Activated T-helper 1 cell treated with anti-CD3 and anti-CD28 coated beads, Interleukin-12 subunit alpha, Interleukin-12 subunit beta, Interleukin-2, Interleukin-4 antibody, amounts not matched to agents 30 ng/mL and 10 ng/mL and 1 ng/mL, durations not matched to agents 14 hours and 24 hours and 36 hours (primary cell): ENCODE measurements at places on chromosomes 2 and 18. TPM values are rescaled to one million over a fixed set of nuclear protein-coding genes. Genes with fewer than 3 reads are reported as not detected.

GRCh38 chr2:43080571-43081021 is 145.8 kb downstream of the ZFP36L2 start:
- no peaks in the 10 kb centered on the region for H3K4me1 ChIP-seq
- H3K27ac ChIP-seq: no peak overlapping the region
- H3K36me3 ChIP-seq: no peaks in the 10 kb centered on the region
- H3K27me3 ChIP-seq: peaks cover 4% of the 10 kb centered on the region
- H3K4me3 ChIP-seq: no peak overlapping the region
- DNase-seq: no peak

DNA sequence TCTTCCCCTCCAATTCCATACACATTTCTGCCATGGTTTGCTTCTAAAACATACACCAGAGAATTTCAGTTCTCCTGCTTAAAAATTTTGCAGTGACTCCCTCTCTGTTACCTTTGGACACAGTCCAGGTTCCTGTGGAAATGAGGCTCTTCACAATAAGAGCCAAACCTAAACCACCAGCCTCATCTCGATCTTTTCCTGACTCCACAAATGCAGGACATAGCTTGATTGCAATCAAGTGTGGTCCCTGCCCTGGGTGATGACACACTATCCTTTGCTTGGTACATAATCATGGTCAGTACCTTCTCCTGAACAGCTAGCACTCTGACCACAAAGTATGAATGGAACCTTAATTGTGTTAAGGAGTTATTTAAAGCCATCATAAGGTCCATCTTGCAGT is 134.9 kb upstream of the CHAC2 start:
- H3K27me3 ChIP-seq: no peaks in the 10 kb centered on the region
- DNase-seq: no peak
- no peak overlapping the region for H3K27ac ChIP-seq
- H3K36me3 ChIP-seq: no peaks in the 10 kb centered on the region

GRCh38 chr2:48050711-48051110 is 144.4 kb upstream of the FBXO11 start:
- no peaks in the 10 kb centered on the region for H3K4me1 ChIP-seq
- DNase-seq: no peak
- H3K27ac ChIP-seq: no peak overlapping the region

DNA sequence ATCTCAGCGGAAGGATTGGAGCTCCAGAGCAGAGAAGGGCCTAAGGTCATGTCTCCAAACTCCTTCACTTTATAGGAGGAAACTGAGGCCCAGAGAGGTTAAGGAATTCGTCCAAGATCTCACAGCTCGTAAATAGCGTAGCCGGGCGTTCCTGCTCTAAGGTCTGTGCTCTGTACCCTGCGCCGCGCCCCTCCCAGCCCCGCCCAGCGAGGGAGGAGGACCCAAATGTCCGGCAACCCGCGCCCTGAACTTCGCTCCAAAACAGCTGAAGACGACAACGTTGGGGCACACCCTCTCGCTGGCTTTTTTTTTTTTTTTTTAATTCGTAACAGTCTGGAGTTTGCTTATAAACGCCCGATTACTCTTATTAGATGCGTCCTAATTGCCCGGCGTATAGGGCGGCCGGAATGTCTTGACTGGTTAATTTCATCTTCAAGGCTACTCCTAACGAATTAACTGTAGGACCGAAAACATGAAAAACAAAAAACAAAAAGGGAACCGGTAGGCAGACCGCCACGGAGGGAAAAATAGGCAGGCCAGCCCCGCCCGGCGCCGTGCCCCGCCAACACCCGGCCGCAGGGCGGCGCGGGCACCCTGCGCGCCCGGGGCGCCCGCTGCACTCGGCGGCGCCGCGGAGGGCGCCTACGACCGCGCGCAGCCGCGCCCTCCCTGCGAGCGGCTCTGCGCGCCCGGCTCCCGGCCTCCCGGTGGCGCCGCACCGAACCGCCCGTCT is 928 bp upstream of the FOSL2 start:
- H3K27me3 ChIP-seq: no peaks in the 10 kb centered on the region
- peak overlapping the region; percentile 87 for H3K4me3 ChIP-seq
- H3K36me3 ChIP-seq: peaks cover 12% of the 10 kb centered on the region
- DNase-seq: peak; percentile 52
- H3K4me1 ChIP-seq: peaks cover 29% of the 10 kb centered on the region
- peak overlapping the region; percentile 94 for H3K27ac ChIP-seq

DNA sequence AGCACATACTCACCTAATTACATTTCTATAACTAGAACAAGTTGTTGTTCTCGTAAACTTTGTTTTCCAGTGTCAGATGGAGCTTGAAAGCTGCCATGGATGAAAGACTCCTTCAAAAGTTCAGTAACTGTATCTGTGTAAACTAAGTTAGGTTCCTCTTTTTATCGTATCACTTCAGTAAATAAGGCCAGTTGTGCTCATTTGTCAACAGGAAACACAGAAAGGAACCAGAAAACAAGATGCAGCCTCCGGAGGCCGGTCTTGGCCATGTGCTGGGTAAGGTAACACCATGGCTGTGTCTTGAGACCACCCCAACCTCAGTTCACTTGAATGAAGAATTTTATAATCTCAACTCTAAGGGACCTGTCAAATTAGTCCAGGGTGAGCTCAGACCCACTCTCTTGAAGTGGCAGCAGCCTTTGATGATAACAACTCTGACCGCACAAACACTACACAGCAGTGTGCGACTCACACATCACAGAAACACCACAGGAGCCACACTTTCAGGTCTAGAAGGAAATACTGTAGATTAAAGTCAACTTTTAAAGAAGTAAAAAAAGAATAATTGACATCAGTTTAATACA is 213.8 kb downstream of the AFF3 start:
- H3K36me3 ChIP-seq: no peaks in the 10 kb centered on the region
- no peaks in the 10 kb centered on the region for H3K27me3 ChIP-seq
- H3K27ac ChIP-seq: no peak overlapping the region
- no peak overlapping the region for H3K4me3 ChIP-seq
- no peak for DNase-seq

- peaks cover 45% of the 10 kb centered on the region for H3K4me1 ChIP-seq
- DNase-seq: peak; percentile 72
- H3K27me3 ChIP-seq: peaks cover 30% of the 10 kb centered on the region
- H3K27ac ChIP-seq: peak within 1 kb of the TSS; percentile 95
Measured at GRCh38 chr2:180980106-180980942, at the start of gene UBE2E3. Gene UBE2E3, plus strand, starts transcription at chr2:180980605. Its CDS starts 1,438 bp downstream, at chr2:180982043.

DNA sequence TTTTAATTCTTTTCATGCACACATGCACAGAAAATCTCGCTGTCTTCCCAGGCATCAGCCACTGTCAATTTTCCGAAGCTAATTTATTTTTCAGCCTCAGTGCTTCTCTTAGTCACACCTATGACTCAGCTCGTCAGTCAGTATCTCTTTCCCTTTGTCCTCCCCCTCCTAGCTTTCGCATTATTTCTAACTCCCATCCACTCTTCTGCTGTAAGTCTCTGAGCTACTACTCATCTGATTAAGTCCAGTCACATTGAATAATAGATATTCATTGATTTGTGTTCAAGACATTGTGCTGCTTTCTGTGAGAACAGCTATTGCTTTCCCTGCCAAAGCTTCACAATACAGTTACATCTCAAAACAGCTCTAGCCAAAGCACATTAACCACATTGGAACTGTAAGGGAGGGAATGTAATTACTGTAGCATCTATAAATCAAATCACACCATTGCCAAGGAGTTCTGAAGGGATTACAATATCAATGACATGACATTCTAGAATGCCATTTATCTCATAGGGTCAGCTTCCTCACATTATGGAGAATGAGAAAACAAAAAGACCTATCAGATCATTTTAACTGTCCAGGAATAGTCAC is 89.4 kb downstream of the SCN3A start:
- no peak overlapping the region for H3K27ac ChIP-seq
- no peak for DNase-seq
- H3K4me1 ChIP-seq: no peaks in the 10 kb centered on the region
- no peaks in the 10 kb centered on the region for H3K36me3 ChIP-seq
- H3K27me3 ChIP-seq: no peaks in the 10 kb centered on the region

DNA sequence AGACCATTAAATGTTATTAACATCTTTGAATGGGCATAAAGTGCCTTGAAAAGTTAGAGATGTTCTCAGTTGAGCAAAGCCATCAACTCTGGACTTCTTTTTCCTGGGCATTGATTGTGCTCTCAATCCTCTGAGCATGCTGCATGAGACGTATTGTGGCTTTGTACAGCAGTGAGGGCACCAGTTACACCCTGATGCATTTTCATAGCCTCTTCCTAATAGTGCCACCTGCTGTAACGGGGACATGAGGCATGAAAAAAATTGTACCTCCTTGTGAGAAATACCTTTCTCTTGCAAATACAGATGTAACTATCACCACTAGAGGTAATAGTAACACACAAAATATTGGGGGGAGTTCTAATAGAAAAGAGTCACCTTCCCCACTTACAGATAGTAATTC is 697.5 kb downstream of the TMEM182 start:
- H3K27ac ChIP-seq: no peak overlapping the region
- DNase-seq: no peak
- H3K4me3 ChIP-seq: no peak overlapping the region

- H3K36me3 ChIP-seq: no peaks in the 10 kb centered on the region
- no peak for DNase-seq
- H3K27ac ChIP-seq: no peak overlapping the region
- no peak overlapping the region for H3K4me3 ChIP-seq
- H3K4me1 ChIP-seq: no peaks in the 10 kb centered on the region
Measured at GRCh38 chr18:61655630-61656029, 237.2 kb downstream of the RNF152 start.

DNA sequence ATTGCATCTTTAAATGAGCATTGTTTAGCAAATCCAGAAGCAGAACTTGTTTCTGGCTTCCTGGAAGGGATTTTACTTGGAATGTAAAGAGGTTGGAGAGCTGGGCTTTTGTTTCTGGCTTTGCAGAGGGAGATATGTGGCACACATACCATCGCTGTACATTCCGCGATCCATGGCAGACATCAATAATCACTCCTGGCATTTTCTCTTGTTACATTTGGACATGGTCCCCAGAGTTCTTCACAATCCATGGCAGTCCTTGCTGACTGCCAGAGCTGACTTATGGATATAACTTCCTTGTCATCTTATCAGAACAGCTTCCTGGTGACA is 445.6 kb upstream of the SPRED2 start:
- no peaks in the 10 kb centered on the region for H3K27me3 ChIP-seq
- no peak overlapping the region for H3K27ac ChIP-seq
- no peaks in the 10 kb centered on the region for H3K4me1 ChIP-seq
- no peaks in the 10 kb centered on the region for H3K36me3 ChIP-seq

GRCh38 chr18:67222887-67223286 is 293.6 kb downstream of the DSEL start:
- H3K36me3 ChIP-seq: no peaks in the 10 kb centered on the region
- no peak overlapping the region for H3K27ac ChIP-seq
- H3K4me1 ChIP-seq: no peaks in the 10 kb centered on the region

GRCh38 chr2:180125245-180125962 is 118.3 kb upstream of the CWC22 start:
- H3K36me3 ChIP-seq: no peaks in the 10 kb centered on the region
- no peak overlapping the region for H3K4me3 ChIP-seq

- no peak for DNase-seq
- no peak overlapping the region for H3K4me3 ChIP-seq
- no peak overlapping the region for H3K27ac ChIP-seq
- H3K27me3 ChIP-seq: peaks cover 1% of the 10 kb centered on the region
- H3K4me1 ChIP-seq: peaks cover 8% of the 10 kb centered on the region
- H3K36me3 ChIP-seq: no peaks in the 10 kb centered on the region
Measured at GRCh38 chr18:46423226-46423805, 233.7 kb downstream of the LOXHD1 start.

- no peak for DNase-seq
- peaks cover 1% of the 10 kb centered on the region for H3K27me3 ChIP-seq
- H3K4me1 ChIP-seq: no peaks in the 10 kb centered on the region
- H3K4me3 ChIP-seq: no peak overlapping the region
- no peaks in the 10 kb centered on the region for H3K36me3 ChIP-seq
- H3K27ac ChIP-seq: no peak overlapping the region
Measured at GRCh38 chr2:71500426-71501079, 47.2 kb downstream of the DYSF start.

- no peak overlapping the region for H3K4me3 ChIP-seq
- H3K4me1 ChIP-seq: peaks cover 68% of the 10 kb centered on the region
- peaks cover 2% of the 10 kb centered on the region for H3K27me3 ChIP-seq
- no peak for DNase-seq
- peaks cover 8% of the 10 kb centered on the region for H3K36me3 ChIP-seq
- H3K27ac ChIP-seq: peak overlapping the region; percentile 70
Measured at GRCh38 chr2:64225491-64225890, 81.3 kb upstream of the PELI1 start.

DNA sequence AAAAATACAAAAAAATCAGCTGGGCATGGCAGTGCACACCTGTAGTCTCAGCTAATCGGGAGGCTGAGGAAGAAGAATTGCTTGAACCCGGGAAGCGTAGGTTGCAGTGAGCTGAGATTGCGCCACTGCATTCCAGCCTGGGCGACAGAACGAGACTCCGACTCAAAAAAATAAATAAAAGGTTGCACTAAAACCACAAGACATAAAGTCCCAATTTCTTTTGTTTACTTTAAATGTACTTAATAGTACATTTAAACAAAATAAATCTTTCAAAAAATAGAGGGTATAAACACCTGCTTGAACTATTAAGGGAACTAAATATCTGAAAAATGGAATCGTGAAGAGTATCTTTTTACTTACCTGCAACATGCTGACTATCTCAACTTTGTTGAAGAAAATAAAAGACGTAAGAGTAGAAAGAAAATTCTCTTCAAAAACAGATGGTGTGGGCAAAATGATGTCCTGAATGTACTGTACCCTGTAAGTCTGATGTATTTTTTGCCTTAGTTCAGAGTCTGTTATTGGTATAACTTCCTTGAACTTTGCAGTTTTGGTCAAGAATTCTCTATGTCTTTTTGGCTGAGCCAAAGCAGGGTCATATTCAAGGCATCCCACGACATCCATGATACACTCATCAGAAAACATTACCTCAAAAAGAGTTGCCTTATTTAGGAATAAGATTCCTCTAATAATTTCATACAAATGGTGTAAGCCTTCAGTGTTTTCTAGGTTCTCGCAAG is 19.2 kb downstream of the PPP4R3B start:
- DNase-seq: no peak
- peaks cover 39% of the 10 kb centered on the region for H3K36me3 ChIP-seq
- H3K27me3 ChIP-seq: no peaks in the 10 kb centered on the region
- peaks cover 22% of the 10 kb centered on the region for H3K4me1 ChIP-seq

The IL1R1 gene
- total RNA-seq: 1.5 and 2.4 TPM in 2 replicates

The PUS10 gene
- 5.9 and 7.6 TPM in 2 replicates for total RNA-seq

The CYS1 gene
- 0.56 and 0.70 TPM in 2 replicates for total RNA-seq

The ATP8B1 gene
- total RNA-seq: 0.05 and 0.16 TPM in 2 replicates

The IHH gene
- total RNA-seq: not detected in 2 replicates

The RAPGEF4 gene
- total RNA-seq: 0.31 and 0.42 TPM in 2 replicates

The FAM110C gene
- 0.78 and 1.2 TPM in 2 replicates for total RNA-seq

The SCN3A gene
- not detected in 2 replicates for total RNA-seq

The FSIP2 gene
- total RNA-seq: 0.23 TPM in 1 of 2 replicates, not detected in the other

The ABCB6 gene
- total RNA-seq: 31.9 and 32.9 TPM in 2 replicates

The KCNF1 gene
- total RNA-seq: not detected in 2 replicates

The RGPD4 gene
- 0.18 TPM in 1 of 2 replicates, not detected in the other for total RNA-seq

The EFHD1 gene
- 0.13 and 0.54 TPM in 2 replicates for total RNA-seq

The CAPN14 gene
- 0.18 and 0.20 TPM in 2 replicates for total RNA-seq

The POTEC gene
- total RNA-seq: not detected in 2 replicates

The GCG gene
- not detected in 2 replicates for total RNA-seq
